Fibroblast of gingiva (primary cell): ENCODE measurements at places on chromosomes 7 and 10.

DNA sequence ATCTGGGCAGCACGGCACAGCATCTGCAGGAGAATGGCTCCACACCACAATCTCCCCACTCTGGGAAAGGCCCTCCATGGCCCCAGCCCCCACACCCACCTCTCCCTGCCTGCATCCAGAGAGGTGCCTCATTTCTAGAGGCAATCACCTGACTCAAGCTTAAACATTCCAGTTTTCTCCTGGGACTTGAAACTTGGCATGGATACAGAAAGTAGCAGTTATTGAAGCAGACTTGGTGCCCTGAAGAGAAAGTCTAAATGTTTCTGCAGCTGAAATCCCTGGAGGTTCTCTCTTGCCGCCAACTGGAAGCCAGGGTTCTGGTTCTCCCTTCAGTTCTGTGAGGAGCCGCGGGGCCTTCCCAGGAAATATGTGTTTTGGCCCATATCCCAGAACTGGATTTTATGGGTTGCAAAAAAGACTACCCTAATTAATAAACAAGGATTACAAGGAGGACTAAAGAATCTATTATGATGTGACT, 122.8 kb downstream of the SKIDA1 start:
- DNase-seq, result peak; percentile 34

DNA sequence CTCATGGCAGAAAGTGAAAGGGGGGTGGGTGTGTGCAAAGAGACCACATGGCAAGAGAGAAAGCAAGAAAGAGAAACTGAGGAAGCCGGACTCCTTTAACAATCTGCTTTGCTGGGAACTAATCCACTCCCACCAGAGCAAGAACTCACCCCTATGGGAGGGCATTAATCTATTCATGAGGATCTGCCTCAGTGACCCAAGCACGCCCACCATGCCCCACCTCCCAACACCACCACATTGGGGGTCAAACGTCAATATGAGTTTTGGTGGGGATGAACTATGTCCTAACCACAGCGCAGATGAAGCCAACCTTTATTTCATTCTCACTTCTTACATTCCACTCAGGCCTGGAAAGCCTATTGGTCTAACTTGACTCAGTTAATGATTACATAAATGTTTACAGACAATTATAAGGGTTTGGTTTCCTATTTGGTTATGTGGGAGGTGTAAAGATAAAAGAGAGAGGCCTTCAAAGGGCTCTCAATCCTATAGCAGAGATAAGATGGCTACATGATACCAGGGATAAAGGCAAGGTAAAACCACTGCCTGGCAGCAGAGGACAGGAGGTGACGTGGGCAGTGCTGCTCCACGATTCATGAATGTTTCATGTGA, 601.8 kb downstream of the PARD3 start:
- no peak for DNase-seq

DNA sequence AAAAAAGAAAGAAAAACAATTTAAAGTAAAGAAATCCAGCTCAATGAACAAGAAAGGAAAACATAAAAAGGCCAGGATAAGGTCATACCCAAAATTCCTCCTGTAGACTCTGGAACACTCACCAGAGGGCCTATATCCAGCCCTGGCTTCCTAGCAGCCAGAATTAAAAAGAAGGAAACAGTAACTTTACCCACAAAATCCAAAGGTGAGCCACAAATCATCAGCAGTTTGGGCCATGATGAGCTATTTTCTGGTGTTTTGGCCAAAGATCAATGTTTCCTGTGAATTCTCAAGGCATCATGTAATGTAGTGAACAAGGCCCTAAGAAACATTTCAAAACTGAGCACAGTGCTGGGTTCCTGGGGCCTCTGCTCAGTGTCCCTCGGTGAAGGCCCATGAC, 87.8 kb downstream of the LARP4B start:
- no peak for DNase-seq

- no peak for DNase-seq
These were observed 34.1 kb downstream of the GBX1 start for GRCh38 chr7:151133266-151133985.

- no peak for DNase-seq
These were observed 53.8 kb downstream of the GRID1 start for GRCh38 chr10:86312701-86313270.

- DNase-seq, result no peak
These were observed 7.1 kb upstream of the UNCX start for GRCh38 chr7:1225441-1226185.

GRCh38 chr7:84238596-84238995, 44.0 kb upstream of the SEMA3A start:
- no peak for DNase-seq

DNA sequence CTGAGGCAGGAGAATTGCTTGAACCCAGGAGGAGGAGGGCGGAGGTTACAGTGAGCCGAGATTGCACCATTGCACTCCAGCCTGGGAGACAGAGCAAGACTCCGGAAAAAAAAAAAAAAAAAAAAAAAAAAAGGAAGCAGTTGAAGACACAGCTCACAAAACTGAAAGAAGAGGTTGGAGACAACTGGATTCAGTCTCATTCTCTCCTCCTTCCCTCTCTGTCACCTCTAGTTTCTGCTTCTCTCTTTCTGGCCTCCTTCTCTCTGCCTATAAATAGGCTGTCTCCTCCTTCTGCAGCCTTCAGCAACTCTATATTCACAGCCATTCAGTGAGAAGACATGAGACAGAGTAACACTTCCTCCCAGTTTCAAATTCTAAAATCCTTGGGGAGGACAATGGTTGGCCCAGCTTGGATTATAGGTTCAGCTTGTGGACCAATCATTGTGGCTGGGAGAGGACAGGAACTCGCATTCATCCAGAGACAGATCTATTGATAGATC, 125.6 kb upstream of the HABP2 start:
- no peak for DNase-seq

- DNase-seq, result no peak
These were observed 203.6 kb downstream of the LRRN3 start for GRCh38 chr7:111294494-111294893.

DNA sequence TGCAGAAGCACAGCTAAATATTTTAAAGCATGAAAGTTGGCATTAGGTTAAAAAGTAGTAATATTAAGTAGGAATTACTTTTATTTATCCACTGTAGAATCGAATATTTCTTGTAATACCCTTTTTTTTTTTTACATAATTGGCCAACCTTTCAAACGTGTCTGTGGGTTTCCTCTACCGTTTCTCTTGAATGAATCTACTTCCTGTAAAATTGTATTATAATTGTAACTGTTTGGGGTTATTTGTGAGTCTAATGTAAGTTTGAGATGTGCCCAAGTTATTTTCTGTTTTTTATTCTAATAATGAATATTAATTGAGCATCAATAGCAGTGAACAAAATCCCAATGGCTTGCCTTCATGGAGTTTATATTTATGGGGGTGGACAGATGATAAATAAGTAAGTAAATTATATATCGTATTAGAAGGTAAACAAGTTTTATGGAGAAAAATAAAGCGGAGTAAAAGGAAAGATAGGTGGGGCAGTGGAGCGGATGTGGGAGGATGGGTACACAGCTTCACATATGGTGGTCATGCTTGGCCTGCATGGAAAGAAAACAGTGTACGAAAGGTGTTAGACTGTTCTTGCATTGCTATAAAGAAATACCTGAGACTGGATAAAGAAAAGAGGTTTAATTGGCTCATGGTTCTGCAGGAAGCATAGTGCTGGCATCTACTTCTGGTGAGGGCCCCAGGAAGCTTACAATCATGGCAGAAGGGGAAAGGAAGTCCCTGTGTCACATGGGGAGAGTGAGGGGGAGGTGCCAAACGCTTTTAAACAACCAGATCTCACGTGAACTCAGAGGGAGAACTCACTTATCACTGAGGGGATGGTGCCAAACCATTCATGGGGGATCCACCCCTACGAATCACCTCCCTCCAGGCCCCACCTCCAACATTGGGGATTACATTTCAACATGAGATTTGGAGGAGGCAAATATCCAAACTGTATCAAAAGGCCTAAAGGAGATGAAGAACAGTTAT, 5.4 kb downstream of the TSPAN13 start:
- no peak for DNase-seq
